ENCODE measurements at places on chromosomes 11 and 22.
A peak's percentile ranks its signal among the peaks of the same experiment; 100 is the strongest.

GRCh38 chr11:116302756-116303155, 470.0 kb downstream of the BUD13 start:
- DNase-seq: no peak

DNA sequence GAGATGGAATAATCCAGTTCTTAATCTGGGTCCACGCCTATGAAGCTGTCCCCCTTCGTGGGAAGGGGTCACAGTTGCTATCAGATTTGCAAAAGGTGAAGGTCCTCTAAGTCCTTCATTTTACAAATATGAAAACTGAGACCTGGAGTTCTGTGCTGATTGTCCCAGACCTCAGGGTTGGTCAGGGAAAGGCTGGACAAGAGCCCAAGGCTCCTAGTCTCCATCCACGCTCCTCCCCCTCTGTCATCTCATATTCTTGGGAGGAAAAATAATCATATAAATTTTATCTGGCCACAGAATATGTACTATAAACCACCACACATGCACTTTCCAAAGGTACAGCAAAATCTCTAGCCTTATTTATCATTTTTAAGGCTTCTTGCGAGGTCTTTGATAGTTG, 5.5 kb downstream of the PACSIN2 start:
- no peak for DNase-seq

DNA sequence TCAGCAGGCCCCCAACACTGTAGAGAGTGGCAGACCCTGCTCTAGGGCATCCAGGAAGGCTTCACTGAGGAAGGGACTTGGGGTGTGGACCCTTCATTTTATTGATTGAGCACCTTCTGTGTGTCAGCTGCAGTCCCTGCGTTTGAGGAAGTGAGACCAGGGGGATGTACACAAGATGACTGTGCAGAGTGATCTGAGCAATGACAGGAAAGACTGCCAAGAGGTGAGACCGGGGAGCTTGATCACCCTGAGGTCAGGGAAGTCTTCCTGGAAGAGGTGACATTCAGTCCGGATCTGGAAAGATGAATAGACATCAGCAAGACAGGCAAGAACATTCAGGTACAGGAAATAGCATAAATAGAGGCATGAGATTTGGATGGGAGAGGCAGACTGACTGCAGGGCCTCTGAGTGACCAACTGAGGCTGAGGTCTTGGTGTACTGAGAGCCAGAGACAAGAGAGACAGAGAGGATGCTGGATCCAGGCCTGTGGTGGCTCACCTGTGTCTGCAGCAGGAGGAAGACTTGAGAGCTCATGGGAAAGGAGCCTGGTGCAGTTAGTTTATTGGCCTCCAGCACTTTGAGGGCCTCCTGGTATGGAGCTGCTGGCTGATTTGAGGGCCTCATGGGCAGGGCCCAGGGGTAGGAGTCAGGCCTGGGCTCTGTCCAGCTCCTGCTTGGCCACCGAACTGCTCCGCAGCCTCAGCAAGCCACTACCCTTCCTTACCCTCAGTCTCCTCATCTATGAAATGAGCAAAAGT, 5.2 kb downstream of the DGAT2 start:
- no peak for DNase-seq

GRCh38 chr11:23283666-23284065, 423.4 kb upstream of the CCDC179 start:
- DNase-seq: no peak

DNA sequence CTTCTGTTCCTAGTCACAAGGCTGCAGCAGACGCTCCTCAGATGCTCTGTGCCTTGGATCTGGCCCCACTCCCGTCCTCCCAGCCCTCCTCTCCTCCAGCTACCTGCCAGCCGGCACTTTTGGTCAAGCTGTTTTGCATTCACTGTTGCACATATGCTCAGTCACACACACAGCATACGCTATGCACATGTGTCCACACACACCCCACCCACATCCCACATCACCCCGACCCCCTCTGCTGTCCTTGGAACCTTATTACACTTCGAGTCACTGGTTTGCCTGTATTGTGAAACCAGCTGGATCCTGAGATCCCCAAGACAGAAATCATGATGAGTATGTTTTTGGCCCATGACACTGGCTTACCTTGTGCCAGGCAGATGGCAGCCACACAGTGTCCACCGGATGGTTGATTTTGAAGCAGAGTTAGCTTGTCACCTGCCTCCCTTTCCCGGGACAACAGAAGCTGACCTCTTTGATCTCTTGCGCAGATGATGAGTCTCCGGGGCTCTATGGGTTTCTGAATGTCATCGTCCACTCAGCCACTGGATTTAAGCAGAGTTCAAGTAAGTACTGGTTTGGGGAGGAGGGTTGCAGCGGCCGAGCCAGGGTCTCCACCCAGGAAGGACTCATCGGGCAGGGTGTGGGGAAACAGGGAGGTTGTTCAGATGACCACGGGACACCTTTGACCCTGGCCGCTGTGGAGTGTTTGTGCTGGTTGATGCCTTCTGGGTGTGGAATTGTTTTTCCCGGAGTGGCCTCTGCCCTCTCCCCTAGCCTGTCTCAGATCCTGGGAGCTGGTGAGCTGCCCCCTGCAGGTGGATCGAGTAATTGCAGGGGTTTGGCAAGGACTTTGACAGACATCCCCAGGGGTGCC, 109.8 kb downstream of the BCR start:
- peak; percentile 31 for DNase-seq

DNA sequence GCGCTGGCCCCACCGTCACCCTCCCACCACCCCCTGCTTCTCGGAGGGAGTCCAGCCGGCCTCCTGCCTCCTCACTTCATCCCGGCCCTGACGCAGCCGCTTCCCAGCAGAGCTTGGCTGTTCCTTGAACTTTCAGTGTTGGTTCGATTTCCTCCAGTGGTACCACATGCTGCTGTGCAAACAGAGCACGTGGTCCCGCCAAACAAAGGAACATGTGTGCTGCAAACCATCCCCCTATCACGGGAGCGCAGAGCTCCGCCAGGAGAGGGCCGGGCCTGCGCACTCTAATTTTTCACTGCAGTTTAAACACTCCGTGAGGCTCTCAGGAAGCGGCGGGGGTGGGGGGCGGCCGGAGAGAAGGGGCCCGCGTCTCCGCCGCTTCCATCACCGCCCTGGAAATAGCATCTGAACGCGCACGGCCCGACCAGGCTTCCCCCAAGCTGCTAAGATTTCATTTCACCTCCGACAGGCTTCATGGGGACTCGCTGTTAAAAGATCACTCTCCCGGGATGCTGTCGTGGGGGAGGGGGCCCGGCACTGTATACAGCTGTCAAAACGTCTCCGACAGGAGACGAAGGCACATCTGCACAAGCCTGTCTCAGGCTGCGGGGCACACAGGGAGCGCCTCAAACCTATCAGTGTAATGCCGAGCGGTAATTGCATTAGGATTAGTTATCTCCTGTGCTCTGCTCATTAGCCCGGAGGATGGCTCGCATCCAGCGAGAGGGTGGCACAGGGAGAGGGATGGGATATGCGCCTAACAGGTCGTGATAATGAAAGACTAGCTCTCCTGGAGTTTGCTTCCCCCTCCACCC, 269.9 kb upstream of the SORL1-AS1 start:
- DNase-seq: no peak

GRCh38 chr11:16018931-16019330, 337.4 kb downstream of the SOX6 start:
- DNase-seq: no peak

- no peak for DNase-seq
Measured at GRCh38 chr11:102010776-102011494, 36.3 kb upstream of the CFAP300 start.

DNA sequence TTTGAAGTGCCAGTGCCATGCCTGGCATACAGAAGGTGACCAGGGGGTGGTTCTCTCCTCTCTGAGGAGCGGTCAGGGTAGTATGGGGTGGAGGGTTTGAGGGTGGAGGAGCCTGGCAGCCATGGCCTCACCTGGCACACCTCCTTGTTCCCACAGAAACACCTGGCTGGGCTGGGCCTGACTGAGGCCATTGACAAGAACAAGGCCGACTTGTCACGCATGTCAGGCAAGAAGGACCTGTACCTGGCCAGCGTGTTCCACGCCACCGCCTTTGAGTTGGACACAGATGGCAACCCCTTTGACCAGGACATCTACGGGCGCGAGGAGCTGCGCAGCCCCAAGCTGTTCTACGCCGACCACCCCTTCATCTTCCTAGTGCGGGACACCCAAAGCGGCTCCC, 9.6 kb downstream of the SERPINH1 start:
- no peak for DNase-seq
